ENCODE measurements at places on chromosomes 7 and 10.

DNA sequence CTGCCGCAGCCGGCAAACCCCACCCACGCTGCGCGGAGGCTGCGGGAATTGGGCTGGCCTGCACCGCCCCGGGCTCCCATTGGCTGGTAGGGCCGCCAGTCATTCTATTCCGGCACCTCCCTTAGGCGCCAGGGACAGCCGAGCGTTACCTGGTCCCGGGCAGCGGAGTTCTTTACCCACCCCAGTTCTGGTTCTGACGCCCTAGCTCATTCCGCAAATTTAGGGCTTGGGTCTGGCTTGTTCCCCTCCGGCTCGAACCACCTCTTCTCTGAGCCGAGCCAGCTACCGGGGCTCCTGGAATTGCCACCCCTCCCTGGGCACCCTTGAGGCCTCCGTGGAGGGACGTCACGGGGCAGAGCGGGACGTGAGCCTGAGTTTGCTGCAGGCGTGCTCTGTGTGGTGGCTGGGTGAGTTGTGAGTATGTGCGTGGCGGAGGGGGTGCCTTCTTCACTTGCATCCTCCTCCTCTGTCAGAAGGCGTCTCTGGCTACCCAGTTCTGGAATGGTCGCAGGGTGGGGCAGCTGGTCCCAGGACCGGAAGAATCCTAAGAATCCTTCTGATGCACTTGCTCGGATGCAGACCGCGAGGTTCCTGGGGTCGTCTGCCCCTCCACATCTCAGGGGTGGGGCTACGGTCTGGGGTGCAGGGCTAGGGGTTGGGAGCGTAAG lies at the start of the genes PDZD7 and SFXN3:
Gene PDZD7 (minus strand): TSS at position 2 of the 668 bp plus-strand sequence. CDS start 910 bp downstream, outside the sequence.
Gene SFXN3 (plus strand): TSS at position 107 of the 668 bp plus-strand sequence. CDS start 3,461 bp downstream, outside the sequence.
- no peaks in the 10 kb centered on the region for H3K27me3 ChIP-seq
- peak within 1 kb of the TSS; percentile 82 for H3K4me3 ChIP-seq
- H3K36me3 ChIP-seq: peaks cover 16% of the 10 kb centered on the region
- H3K27ac ChIP-seq: peak within 1 kb of the TSS; percentile 99
- peaks cover 12% of the 10 kb centered on the region for H3K4me1 ChIP-seq

GRCh38 chr10:29668628-29669027 lies 33.9 kb upstream of the SVIL start:
- DNase-seq: peak; percentile 30
- H3K4me1 ChIP-seq: peaks cover 5% of the 10 kb centered on the region
- no peak overlapping the region for H3K27ac ChIP-seq
- no peaks in the 10 kb centered on the region for H3K27me3 ChIP-seq
- H3K4me3 ChIP-seq: no peak overlapping the region

DNA sequence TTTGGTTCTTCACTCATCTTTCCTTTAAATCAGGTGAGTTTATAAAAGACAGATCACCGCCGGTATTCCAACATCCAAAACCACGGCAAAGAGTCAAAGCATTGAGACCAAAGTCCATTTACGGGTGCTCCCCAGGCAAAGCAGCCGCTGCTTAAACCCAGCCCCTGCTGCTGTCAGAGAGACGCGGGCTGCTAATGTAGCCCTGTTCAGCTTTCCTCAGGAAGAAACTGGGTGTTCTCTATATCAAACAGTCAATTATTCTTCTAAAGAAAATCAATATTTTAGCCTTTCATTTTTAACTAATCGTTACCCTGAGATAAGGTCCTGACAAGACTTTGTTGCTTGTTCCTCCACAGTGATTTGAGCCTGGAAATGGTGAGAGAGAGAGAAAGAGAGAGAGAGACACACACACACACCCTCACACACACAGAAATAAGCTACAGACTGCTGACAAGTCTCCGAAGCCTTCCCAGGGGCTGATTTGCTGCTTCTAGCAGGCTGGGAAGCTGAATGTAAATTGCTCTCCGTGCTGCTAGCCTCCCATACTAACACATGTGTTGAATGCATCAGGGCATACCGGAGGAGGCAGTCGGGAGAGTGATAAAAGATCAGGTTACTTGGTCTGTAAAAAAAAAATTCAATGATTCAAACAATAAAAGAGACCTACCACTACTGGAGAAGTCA lies 183.0 kb upstream of the ANK3 start:
- H3K36me3 ChIP-seq: no peaks in the 10 kb centered on the region
- no peaks in the 10 kb centered on the region for H3K27me3 ChIP-seq
- H3K27ac ChIP-seq: no peak overlapping the region
- peak overlapping the region; percentile 79 for H3K4me3 ChIP-seq

DNA sequence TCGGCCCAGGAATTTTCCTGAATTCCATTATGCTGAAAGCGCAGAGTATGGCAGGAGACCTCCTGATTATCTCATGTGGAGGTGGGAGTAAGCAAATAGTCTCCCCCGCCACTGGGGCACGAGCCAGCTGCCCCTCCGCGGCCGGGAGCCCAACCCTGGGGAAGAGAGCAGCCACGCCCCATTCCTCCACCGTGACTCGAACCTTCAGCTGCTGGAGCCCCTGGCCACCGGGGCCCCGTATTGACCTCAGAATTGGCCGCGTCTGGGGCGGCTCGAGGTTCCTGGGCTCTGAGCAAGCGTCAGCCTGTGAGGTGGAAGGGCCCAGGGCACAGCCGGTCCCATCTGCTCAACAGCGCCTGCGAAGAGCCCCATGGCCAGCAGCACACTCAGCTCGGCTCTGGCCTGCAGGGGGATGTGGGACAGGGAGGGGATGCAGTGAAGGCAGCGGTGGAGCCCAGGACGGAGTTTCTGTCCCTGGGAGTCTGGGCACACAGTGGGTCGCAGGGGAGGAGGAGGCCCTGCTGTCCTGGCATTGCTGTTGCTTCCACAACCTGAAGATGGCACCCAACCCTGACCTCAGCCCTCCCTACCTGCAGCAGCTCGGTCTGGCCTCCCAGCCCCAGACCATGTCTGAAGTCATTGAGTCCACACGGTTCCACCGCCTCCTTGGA lies 97.8 kb downstream of the CHST15 start:
- peak; percentile 90 for DNase-seq
- peak overlapping the region; percentile 66 for H3K27ac ChIP-seq
- no peaks in the 10 kb centered on the region for H3K36me3 ChIP-seq
- peaks cover 33% of the 10 kb centered on the region for H3K4me1 ChIP-seq
- H3K27me3 ChIP-seq: peaks cover 8% of the 10 kb centered on the region
- H3K4me3 ChIP-seq: peak overlapping the region; percentile 65

GRCh38 chr7:150363370-150363769 lies 5.3 kb upstream of the REPIN1 start:
- no peak overlapping the region for H3K4me3 ChIP-seq
- H3K27me3 ChIP-seq: no peaks in the 10 kb centered on the region
- no peaks in the 10 kb centered on the region for H3K36me3 ChIP-seq
- H3K27ac ChIP-seq: no peak overlapping the region

DNA sequence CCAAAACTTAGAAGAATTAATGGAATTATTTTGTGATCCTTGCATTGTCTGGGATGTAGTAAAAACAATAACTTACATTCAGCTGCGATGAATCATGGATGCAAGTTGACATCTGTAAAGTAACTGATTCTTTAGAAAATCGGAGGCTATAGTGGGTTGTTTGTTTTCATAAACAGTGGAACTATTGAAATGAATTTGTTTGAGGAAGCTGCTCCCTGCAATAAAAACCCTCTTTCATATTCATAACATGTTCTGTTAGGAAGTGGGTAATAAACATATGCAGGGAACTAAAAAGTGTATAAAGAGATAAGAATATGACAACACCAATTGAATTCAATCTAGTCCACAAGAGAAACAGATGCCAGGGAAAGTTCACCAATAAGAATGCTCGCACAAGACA lies 53.6 kb downstream of the AGMO start:
- no peaks in the 10 kb centered on the region for H3K27me3 ChIP-seq
- H3K4me3 ChIP-seq: no peak overlapping the region
- no peaks in the 10 kb centered on the region for H3K36me3 ChIP-seq
- H3K27ac ChIP-seq: no peak overlapping the region

- no peak overlapping the region for H3K4me3 ChIP-seq
- no peaks in the 10 kb centered on the region for H3K36me3 ChIP-seq
- peaks cover 14% of the 10 kb centered on the region for H3K4me1 ChIP-seq
- H3K27ac ChIP-seq: no peak overlapping the region
These were observed 99.2 kb downstream of the VOPP1 start for GRCh38 chr7:55472928-55473725.

GRCh38 chr7:113715981-113716856 lies 202.6 kb downstream of the PPP1R3A start:
- no peaks in the 10 kb centered on the region for H3K36me3 ChIP-seq
- no peak overlapping the region for H3K27ac ChIP-seq
- DNase-seq: peak; percentile 4
- H3K4me3 ChIP-seq: no peak overlapping the region

- no peaks in the 10 kb centered on the region for H3K36me3 ChIP-seq
- H3K4me1 ChIP-seq: no peaks in the 10 kb centered on the region
- no peak overlapping the region for H3K4me3 ChIP-seq
- H3K27me3 ChIP-seq: peaks cover 15% of the 10 kb centered on the region
These were observed 5.3 kb upstream of the IL2RA start for GRCh38 chr10:6067457-6067856.

- peak overlapping the region; percentile 50 for H3K27ac ChIP-seq
- H3K4me1 ChIP-seq: peaks cover 83% of the 10 kb centered on the region
- H3K27me3 ChIP-seq: no peaks in the 10 kb centered on the region
- H3K4me3 ChIP-seq: no peak overlapping the region
These were observed 11.1 kb upstream of the CPA1 start for GRCh38 chr7:130369110-130369711.

GRCh38 chr7:155145477-155146255 lies 75.5 kb downstream of the HTR5A start:
- no peak overlapping the region for H3K4me3 ChIP-seq
- no peaks in the 10 kb centered on the region for H3K4me1 ChIP-seq
- no peak for DNase-seq
- no peak overlapping the region for H3K27ac ChIP-seq
- H3K27me3 ChIP-seq: peaks cover 9% of the 10 kb centered on the region

- no peak overlapping the region for H3K27ac ChIP-seq
- H3K27me3 ChIP-seq: no peaks in the 10 kb centered on the region
- no peaks in the 10 kb centered on the region for H3K36me3 ChIP-seq
These were observed 35.9 kb upstream of the CYP2C9 start for GRCh38 chr10:94902570-94902969.

GRCh38 chr10:79165070-79165778 lies 96.5 kb downstream of the ZMIZ1 start:
- H3K4me3 ChIP-seq: no peak overlapping the region
- peak; percentile 33 for DNase-seq
- H3K27ac ChIP-seq: 0 out of 2 replicates have a peak overlapping the region, but pooled peaks have one; percentile 21
- H3K36me3 ChIP-seq: peaks cover 21% of the 10 kb centered on the region
- H3K27me3 ChIP-seq: no peaks in the 10 kb centered on the region

DNA sequence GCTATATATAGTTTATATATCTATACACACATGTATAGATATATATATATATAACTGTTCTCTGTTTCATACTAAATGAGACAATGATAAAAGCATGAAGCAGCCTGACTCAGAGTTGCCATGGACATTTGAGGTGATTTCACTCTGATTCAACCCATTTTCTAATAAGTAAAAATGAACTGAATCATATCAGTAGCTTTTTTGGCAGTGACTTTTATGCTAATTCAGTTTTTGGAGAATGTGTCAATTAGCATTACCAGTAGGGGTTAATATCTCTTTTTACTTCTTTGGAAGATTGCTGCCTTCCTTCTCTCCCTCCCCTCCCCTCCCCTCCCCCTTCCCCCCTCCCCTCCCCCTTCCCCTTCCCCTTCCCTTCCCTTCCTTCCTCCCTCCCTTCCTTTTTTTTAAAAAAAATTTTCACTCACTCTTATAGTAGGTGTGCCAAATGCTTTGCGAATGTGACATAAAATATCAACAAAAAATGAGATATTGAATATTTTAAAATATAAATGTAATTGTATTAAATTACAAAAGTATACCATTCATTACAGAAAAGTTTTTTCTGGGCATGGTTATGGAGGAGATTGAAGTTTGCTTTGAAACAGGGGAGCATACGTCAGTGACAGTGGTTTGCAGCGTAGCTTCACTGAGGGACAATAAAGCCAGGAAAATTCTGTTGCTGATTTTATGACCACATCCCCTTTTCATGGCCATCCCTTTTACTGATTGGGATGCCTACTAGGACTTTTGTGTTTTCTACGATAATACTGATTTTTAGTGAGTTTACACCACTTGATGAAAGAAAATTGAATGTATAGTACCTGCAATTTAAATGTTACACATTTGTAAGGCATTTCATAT lies 64.0 kb upstream of the KLF6 start:
- H3K4me1 ChIP-seq: peaks cover 46% of the 10 kb centered on the region
- peak overlapping the region; percentile 90 for H3K27ac ChIP-seq
- no peaks in the 10 kb centered on the region for H3K36me3 ChIP-seq

DNA sequence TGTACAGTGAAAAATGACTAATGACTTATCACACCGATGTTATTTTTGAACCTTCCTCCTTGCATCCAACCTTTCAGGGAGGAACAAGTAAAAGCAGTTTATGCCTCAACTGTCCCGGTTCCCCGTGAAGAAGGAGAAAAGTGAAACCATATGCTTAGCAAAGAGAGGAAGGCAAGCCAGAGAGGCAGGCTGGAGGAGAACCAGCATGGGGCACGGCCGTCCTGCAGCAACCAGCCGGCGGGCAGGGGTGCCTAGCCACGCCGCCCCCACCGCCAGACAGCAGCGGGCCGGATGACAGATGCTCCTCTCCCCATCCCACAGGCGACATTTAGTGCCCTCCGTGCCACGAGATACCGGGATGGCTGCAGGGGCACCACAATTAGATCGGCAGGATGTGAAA lies 421.4 kb upstream of the MGMT start:
- H3K4me3 ChIP-seq: no peak overlapping the region
- H3K27ac ChIP-seq: no peak overlapping the region
- H3K27me3 ChIP-seq: no peaks in the 10 kb centered on the region
- H3K4me1 ChIP-seq: no peaks in the 10 kb centered on the region

- peaks cover 3% of the 10 kb centered on the region for H3K27me3 ChIP-seq
- no peaks in the 10 kb centered on the region for H3K4me1 ChIP-seq
- DNase-seq: no peak
- no peaks in the 10 kb centered on the region for H3K36me3 ChIP-seq
- H3K27ac ChIP-seq: no peak overlapping the region
These were observed 37.2 kb upstream of the SLC35G1 start for GRCh38 chr10:93856349-93857145.

DNA sequence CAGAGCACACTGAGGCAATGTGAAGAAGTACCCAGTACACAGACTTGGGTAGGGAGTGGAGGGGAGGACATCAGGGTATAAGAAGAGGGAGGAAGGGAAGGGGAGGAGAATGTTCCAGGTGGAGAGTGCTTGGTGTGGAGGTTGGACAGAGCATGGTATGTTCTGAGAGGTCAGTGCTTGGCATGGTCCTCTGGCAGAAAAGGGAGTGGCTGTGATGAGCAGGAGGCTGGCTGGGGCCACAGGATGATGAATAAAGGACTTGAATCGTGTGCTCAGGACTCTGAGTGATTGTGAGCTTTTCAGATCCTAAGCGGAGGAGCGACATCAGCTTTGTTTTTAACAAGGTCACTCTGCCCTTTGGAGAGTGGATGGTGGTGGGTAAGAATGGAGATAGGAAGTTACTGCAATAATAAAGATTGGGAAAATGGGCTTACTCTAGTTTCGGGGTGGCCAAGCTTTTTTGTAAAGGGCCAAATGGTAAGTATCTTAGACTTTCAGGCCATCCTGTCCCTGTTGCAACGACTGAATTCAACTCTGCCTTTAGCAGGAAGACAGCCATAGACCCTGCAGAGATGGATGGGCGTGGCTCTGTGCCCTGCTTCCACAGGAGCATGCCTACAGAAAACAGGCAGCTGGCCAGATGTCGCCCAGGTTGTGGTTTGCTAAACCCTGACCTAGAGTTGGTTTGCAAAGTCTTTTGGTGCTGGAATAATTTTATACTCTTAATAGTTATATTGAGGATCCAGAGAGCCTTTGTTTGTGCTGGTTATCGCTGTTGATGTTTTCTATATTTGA lies 8.4 kb downstream of the PPP2R2D start:
- no peak for DNase-seq
- H3K4me1 ChIP-seq: no peaks in the 10 kb centered on the region
- H3K36me3 ChIP-seq: peaks cover 16% of the 10 kb centered on the region
- no peak overlapping the region for H3K4me3 ChIP-seq

Measured in GM23248 (cell line).